ENCODE measurements at places on chromosomes 2 and 18.

DNA sequence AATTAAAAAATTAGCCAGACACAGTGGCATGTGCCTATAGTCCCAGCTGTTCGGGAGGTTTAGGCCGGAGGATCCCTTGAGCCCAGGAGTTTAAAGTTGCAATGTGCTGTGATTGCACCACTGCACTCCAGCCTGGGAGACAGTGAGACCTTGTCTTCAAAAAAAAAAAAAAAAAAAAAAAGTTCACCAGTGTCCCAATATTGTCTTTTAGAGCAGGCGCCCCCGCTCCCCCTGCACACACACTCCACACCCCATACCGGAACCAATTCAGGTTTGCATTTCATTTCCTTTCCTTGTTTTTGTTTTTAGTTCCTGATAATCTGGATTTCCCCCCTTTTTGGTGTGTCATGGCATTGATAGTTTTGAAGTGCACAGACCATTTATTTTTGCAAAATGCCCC, 10.4 kb downstream of the TMEM87B start:
- DNase-seq, result no peak

- no peak for DNase-seq
Measured at GRCh38 chr18:22102953-22103646, 66.3 kb upstream of the GATA6 start.

- no peak for DNase-seq
Measured at GRCh38 chr18:58451115-58451971, 177.5 kb downstream of the ALPK2 start.

DNA sequence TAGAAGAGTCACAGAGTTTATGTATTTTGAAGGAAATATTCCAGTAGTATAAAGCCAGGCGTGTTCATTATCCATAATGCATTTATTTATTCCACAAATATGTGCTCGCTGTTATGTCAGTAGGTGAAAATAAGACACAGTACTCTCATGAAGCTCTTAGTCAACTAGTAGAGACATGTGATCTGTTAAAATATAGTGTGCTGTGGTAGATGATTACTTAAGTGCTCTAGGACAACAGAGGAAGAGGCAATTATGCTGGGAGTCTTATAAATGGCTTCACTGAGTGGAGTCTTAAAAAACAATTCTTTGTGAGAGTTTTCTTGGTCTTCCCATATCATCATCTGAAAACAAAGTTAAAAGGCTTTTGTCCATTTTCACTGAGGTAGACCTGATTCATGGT, 457.3 kb downstream of the XIRP2 start:
- no peak for DNase-seq

DNA sequence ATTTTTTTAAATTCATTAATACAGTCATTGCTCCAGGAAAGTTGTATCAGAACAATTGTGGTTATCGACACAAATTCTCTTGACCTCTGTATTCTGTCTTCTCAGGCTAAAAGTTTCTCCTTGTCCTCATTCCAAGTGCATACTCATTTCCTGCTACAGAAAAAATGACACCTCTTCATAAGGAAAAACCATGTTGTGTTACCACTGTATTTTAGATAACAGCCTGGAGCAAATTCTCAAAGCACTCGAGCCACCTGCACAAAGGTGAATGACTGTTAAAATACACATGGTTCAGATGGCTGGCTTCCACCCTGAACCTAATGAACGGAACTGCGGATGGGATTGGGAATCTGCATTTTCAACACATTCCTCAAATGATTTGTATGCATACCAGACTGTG, 586.5 kb downstream of the EPHA4 start:
- DNase-seq, result no peak

GRCh38 chr2:44970846-44971450, 29.4 kb downstream of the SIX3 start:
- DNase-seq, result no peak

DNA sequence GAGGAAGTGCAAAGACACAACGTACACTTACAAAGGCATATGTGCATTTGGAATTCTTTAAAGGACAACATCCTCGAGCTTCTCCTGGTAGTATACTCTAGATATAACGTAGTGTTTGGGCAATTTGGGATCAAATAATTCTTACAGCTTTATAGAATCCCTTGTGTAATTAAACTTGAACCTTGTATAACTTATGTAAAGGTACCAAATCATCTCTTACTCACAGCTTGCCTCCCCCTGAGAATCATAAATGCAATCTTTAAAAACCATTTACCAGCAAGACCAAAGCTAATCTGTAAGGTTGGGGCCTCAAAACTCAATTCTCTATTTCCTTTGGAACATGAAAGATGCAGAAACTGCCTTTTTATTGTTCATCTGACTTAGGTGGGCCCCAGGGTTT, 12.2 kb upstream of the TNP1 start:
- DNase-seq, result no peak

DNA sequence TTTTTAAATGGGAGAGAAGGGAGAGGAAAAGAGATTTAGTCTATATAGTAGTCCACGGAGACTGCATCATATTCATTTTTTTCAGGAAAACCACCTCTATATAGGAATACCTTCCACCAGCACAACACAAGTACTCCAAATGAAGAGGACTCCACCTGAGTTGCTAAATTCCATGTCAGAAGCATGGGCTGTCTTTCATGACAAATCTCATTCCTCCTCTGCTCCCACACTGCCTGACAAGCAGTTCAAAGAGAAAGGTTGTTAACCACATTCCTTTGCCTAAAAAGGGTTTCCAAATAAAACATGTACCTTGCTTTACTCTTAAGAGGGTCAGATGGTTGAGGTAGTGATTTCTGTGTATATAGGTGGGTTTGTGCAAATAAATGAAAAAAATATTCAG, 122.0 kb downstream of the TMEFF2 start:
- no peak for DNase-seq

- no peak for DNase-seq
Measured at GRCh38 chr2:46387886-46388515, 90.8 kb downstream of the EPAS1 start.

- DNase-seq, result no peak
Measured at GRCh38 chr2:21035974-21036707, 7.7 kb downstream of the APOB start.

DNA sequence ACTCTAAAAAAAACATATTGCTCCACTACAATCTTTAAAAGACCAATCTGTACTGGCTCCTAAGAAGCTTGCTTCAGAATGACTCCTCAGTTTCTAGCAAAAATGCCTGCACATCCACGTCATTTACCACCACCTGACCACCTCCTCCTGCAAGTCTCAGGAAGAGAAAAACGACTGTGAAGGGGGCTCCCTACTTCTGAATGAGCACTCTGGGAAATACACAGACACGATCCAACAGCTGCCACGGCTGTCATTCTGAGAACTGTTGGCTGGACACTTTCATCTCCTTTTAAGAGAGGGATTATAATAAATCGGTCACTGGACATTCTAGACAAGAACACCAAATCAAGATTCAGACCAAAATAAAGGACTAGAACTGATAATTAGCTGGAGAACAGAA, 21.5 kb downstream of the EPG5 start:
- DNase-seq, result no peak

DNA sequence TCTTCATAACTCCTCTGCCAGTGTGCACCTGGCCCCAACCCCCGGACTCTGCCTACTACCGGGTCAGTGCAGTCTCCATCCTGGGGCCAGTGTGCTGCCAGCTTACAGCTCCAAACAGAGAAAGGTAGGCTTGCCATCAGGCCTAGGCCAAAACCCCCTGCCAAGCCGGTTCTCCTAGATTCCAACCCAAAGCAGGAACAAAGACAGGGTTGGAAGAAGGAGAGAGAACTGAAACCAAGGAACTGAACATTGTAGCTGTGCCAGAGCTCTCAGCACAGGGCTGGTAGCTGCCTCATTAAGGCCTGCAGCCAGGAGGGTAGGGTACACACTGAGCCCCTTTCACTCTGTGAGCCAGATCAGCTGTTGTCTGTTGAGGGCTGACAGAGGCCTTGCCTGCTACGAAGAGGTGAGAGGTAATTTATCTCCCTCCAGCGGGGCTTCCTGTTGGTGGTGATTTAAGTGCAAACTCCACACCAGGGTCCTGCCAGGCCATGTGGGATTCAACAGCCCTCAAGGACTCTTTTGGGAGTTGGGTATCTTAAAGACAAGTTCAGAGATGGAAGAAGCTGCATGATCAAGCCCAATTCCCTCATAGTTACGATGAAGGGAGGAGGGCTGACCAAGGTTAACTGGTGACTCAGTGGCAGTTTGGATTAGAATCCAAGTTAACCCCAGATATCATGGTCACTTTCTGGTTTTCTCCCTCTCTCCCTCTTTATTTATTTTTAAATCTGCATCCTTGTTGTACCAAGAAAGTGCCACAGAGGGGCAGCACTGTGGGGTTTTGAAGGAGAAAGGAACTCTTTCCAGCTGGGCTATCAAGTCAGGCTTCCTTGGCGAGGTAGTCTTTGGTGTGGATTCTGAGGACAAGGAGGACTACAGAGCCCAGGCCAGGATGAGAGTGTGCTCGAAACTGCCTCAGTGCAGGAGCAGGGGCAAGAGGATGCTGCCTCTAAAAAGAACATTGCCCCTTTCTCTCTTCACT, 48.1 kb downstream of the CYRIA start:
- DNase-seq, result no peak

DNA sequence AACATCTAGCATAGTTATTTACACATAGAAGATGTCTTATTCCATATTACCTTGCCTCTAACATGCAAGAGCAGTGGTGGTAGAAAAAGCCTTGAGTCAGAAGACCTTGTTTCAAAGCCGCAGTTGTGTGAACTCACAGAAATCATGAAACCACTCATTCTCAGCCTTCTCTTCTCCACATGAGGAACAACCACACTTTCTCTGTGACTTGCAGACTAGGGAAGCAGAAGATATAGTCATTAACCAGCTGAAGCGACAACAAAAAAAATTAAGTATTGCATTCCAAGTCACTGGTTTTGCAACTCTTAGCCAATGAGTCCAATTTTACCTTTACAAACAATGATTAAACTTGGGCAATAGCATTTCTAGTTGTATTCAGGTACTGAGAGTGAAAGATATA, 19.0 kb downstream of the TWSG1 start:
- no peak for DNase-seq

GRCh38 chr2:11669454-11670291, at the start of gene NTSR2:
TSS of gene NTSR2 (minus strand) at chr2:11670195. CDS start at chr2:11670129, 66 bp downstream.
- no peak for DNase-seq

DNA sequence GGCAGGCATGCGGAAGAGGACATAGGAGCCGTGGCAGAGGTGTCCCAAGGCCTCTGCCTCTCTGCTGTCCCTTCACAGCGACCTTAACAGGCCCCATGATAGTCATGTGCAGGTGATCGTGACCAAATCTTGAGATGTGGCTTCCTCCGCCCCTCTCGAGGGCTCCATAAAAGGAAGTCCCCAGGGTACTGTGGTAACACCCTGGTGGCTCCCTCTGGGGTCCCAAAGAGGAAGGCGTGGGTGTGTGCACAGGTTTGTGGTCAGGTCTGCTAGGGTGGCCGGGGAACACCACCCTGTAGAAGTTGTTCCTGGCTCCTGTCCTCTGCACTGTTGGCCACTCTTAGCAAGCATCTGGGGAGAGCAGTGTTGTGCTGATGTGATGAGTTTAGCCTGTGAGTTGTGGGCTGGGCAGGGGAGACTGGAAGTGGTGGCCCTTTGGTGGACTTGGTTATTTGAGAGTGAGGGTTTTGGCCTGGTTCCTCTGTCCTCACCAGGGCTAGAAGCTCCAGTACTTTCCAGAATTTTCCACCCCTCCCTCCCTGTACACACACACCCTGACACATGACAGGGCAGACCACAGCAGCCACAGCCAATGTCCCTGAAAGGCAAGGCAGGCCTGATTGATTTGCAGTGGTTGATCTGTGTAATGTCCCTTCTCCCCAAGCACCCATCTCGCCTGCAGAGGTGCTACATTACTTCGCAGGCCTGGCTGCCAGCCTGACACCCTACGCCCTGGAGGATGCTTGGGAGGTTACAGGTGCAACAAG, 68.9 kb upstream of the BOD1L2 start:
- peak; percentile 68 for DNase-seq

DNA sequence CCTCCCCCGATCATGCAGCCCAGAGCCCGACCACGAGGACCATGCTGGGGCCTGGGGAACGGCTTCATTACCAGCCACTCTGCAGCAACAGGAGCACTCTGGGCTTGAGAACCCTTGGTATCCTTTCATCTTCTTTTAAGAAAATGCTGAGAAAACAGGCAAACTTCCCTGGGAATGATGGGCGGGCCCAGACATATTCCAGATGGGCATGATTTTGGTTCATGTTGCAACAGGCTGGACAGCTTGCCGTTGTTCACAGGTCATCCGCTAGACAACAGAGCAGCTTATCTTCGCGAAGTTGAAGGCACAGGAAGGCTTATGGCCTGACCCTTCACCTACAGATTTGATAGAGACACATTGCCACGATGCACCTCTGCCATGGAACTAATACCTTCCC, 121.0 kb downstream of the KLHL29 start:
- DNase-seq, result no peak

DNA sequence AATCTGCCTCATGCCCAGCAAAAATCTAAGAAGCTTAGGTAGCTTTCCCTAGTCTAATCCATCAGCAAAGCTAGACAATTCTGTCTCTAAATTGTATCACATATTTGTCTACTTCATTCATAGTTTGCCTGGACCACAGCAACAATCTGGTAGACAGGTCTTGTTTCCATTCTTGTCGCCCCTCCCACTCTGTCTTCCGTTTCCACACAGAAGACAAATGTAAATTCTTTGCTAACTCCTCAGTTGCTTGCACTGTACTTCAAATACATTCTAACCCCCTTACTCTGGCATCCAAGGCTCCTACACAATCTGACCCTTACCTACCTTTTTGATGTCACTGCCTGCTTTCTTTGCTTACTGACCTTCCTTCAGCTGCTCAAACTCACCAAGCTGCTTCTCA, 40.1 kb downstream of the THUMPD2 start:
- no peak for DNase-seq

GRCh38 chr2:6787376-6787775, 78.3 kb downstream of the CMPK2 start:
- no peak for DNase-seq

DNA sequence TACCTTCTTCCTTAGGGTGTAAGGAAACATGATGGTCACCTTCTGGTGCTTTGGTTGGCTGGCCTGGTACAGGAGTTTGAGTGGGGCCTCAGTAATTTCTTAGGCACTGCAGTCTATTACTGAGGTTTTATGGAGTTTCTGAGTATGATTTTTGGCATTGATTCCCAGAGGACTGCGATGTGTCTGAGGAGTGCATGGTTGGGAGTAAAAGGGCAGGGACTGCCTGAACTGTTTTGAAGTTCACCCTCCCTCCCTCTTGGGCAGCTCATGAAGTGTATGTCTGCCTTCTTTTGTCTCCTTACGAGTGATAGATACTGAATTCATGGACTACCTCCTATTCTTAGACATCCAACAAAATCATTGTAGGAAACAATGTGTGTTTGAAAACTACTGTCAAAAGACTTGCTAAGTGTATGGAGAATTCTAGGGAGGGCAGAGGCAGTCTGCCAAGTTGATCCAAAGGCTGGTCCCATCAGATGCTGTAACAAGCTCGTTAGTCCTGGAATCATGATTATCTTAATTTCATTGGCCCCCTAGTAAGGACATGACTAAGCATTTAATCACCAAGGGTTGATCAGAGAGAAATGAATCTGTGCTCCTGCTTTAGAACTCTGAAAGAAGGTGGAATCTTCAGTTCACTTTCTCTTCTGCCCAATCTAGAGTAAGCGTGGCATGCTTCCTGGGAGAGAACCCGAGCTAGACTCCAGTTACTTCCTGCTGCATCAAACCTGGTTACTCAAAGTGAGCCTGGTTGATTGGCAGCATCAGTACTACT, 26.5 kb downstream of the LYPD6B start:
- no peak for DNase-seq
